Fibroblast of skin of scalp (primary cell): ENCODE measurements at places on chromosomes 5 and 9.

- DNase-seq = peak; percentile 33
Measured at GRCh38 chr5:166695326-166695725, 1596.1 kb upstream of the WWC1 start.

GRCh38 chr5:153985498-153985897, 53.2 kb downstream of the FAM114A2 start:
- no peak for DNase-seq

GRCh38 chr5:160685695-160686094, 166.3 kb downstream of the ATP10B start:
- DNase-seq = no peak

- DNase-seq = no peak
Measured at GRCh38 chr5:72606525-72606924, 99.3 kb upstream of the ZNF366 start.

GRCh38 chr9:87579781-87580541, 82.3 kb downstream of the DAPK1 start:
- DNase-seq = peak; percentile 44

GRCh38 chr5:113140837-113141671, 164.5 kb downstream of the DCP2 start:
- peak; percentile 88 for DNase-seq

DNA sequence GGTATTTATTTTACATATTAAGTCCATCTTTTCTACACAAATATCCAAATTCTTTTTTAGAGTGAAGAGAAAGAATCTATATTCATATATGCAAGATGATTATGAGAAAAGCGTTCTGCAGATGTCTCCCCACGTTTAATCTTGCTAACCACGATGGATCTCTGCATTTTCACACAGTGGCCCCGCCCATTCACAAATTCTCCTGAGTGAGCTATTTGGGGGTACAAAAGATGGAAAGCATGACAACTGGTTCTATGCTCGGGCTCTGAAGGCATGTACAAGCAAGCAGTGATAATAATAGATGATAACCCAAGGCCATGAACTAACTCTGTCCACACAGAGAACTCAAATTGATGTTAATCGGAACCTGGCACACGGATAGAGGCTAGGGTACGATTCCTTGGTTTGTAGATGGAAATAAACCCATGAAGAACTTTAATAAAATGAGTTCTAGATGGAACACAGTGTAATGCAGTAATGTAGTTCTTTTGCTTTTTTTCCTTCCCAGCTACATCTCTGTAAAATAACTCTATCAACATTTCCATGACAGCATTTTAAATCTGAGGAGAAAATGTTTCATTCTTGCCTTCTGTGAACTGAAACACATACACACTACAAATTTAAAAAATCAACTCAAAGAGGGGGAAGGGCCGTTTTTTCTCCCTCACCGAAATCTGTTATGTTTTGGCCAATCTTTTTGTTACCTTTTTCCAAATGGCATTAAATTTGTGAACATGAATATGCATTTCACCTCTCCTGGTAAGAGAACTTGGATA, 851.7 kb upstream of the DMAC1 start:
- no peak for DNase-seq

DNA sequence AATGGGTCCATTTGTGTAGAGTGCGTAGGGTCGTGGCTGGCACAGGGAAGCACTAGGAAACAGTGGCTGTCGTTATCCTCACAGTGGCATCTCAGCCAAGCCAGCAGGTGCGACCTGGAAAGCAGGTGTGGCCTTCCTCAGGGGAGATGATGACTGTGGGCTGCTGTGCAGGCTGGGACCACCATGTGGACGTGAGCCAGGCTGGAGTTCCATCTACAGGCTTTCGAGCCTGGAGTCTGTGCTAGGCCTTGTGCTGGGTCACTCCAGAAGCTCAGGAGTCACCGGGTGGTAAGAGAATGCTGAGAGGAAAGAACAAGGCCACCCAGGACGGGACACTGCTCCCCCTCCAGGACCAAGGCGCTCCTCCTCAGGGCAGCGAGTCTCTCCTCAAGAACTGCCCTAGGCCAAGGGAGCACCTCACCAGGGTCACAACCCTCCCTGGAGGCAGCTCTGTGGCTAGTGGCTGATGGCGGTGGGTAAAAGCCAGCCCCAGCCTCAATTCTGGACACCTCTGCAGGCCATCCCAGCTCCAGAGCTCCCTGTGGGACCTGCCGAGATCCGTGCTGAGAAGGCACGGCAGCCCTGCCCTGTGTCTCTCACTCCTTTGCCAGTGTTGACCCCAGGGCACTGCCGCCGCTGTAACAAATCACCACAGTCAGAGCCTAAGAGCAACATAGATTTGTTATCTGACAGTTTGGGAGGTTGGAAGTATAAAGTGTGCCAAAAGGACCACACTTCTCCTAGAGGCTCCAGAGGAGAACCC, 36.0 kb downstream of the WHRN start:
- no peak for DNase-seq

DNA sequence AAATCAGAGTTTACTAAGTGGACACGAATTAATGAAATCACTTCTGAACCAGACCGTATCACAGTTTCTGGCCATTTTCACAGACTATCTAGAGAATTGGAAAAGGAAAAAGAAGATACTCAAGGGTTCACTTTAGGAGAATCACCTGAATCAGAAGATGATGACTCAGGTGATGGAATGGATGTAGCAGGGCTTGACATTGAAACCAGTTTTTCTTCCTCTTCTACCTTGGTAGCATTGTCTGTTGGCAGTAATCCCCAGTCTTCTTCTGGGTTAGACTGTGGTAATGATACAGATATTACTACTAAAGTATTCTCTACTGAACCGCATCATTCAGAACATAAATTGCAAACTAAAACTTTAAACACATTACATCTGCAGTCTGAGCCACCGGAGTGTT, 38.5 kb downstream of the ICE1 start:
- DNase-seq = no peak

DNA sequence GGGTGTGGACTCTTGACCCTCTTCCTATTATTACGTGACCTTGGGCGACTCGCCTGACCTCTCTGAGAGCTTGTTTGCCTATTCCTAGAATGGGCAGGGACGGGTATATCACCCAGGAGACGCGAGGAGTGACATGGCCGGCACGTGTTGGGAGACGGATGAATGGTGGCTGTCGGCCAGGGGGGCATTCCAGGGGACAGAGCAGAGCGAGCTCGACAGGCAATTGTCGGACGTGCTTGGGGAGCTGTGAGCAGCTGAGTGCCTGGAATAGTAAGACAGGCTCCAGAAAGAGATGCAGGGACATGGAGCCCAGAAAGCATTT, 29.3 kb upstream of the UNC5A start:
- no peak for DNase-seq

DNA sequence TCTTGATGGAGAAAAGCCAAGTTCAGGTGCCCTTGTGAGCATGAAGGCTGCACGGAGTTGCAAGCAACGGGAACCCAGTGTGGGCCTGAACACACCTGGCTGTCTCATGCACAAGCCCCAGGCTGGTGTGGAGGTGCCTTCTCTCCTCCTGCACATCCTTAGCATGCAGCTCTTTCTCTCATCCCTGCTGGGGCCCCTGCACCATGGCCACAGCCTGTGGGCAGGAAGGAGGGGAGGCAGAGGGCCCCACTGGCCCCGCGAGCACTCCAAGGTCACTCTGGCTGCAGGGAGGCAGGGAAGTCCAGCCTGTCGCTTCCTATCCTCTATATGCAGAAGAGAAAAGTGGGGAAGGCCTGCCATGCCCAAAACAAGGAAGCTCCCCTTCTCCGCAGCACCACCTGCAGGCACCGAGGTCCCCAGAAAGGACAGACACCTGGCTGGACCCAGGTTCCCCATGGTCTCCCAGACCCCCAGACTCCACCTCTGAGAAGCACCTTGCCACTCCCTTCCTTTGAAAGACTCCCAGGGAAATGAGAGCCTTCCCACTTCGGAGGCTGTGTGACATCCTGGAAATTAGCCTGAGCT, 18.6 kb downstream of the STKLD1 start:
- no peak for DNase-seq

GRCh38 chr5:61450493-61451279, 118.6 kb downstream of the ZSWIM6 start:
- peak; percentile 81 for DNase-seq

DNA sequence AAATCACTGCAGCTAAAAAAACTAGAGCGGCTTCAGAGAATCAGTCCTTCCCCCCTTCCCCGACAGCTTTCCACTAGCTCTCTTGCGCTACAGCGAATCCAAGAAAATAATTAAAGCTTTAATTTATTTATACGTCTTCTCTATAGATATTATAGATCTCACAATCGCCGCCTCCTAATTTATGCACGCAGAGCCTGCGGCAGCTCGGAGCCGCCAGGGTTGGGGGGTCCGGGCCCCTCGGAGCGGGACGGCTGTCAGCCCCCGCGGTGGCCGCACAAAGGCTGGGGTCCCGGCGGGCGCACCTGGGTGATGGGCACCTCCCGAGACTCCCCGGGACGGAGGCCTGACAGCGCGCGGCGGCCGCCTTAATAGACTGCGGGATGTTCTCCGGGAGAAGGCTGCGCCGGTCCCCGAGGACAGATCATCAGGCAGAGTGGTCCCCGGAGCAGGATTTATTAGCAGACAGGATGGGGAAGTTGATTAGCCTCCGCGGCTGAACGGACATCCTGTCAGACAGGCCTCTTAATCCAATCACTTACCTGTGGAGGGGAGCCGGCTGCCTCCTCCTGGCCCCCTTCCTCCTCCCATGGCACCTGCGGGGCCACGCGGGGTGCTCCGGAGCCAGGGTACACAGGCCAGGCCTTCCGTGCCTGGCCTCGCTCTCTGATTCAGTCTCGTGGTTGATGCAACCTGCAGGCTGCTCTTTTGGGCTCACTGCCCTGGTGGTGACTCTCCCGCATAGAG, 166.8 kb downstream of the MELK start:
- DNase-seq = no peak

DNA sequence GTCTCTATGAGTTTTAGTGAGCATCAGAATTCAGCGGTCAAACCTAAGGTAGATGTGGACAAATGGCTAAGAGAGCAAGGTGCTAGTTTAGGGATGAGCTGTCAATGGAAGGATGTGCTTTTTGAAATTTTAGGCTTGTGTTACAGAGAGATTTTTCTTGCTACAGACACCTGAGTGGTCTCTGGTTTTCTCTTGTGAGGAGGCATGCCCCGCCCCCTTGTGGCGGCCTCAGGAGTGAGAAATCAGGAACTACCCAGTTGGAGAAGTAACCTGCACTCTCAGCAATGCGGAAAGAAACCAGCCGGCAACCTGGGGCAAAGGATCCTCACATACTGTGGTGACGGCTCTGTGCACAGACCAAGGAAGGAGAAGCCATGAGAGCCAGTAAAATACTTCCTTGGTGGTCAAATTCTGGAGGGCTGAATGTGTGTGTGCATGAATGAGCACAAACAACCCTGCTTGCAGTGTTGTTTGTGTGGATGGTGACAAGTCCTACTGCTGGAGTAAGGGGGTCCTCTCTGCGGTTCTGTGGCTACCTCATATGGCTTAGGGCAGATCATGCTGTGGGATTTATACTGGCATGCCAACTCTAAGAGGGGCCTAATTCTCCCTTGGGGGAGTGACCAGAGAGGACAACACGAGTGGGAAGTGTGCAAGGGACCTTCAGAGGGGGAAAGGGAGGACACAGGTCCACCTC, 16.7 kb upstream of the HSD17B4 start:
- DNase-seq = peak; percentile 40

DNA sequence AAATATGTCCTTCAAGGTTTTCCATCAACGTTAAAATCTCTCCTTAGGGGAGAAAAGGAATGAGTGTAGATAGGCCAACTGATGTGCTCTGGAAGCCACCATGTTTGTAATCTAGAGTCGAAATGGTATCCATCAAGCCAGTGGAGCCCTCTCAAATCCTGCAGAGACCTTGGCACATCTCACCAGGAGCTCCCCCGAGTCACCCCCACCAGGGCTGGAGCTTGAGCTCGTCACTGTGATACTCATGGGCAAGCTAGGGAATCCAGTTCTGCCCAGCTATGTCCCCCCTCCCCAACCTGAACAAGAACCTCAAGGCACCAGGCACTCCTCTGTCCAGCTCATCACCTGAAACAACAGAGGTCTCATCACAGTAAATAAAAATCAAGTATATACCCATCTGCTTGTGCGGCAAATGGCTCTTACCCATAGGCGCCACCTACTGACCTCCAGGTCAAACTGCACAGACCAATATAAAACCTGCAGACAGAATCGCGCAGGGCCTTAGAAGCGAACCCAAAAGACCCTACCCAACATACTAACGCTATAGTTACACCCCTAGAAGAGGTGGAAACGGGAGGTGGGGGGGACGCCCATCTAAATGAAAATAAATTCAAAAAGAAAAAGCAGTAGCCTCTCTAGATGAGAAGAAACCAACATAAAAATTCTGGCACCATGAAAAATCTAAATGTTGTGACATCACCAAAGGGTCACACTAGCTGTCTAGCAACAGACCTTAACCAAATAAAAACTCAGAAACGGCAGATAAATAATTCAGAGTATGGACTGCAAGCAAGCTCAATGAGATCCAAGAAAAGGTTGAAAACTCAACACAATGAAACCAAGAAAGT, 75.0 kb downstream of the TTC39B start:
- DNase-seq = no peak

GRCh38 chr5:38330207-38330606, 71.8 kb downstream of the EGFLAM start:
- peak; percentile 62 for DNase-seq

GRCh38 chr5:75113354-75114113, 61.2 kb upstream of the GCNT4 start:
- no peak for DNase-seq

DNA sequence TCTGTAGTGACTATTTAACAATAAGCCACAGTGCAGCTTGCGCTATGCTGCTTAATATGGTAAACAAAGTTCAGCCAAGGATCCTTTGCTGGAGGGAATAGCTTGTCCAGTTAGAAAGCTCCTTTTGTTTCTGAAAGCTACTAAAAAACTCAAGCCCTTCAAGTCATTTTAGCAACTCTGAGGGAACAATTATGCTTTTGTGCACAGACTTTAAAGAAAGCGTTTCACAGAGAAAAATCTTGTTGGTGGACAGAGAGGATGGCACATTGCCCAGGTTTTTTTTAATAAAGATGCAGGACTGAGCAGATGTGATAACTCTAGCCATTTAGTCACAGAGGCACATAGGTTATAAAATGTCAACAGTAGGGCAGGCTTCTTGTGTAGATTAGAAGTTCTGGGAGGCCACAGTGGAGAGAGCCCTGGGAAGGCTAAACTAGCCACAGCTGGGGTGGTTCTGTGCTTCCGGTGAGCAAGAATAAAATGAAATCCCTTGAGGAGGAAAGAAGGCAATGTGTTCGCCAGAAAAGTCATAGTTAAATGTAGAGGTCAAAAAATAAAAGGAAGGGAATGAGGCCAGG, 63.4 kb downstream of the ALDH7A1 start:
- peak; percentile 42 for DNase-seq

DNA sequence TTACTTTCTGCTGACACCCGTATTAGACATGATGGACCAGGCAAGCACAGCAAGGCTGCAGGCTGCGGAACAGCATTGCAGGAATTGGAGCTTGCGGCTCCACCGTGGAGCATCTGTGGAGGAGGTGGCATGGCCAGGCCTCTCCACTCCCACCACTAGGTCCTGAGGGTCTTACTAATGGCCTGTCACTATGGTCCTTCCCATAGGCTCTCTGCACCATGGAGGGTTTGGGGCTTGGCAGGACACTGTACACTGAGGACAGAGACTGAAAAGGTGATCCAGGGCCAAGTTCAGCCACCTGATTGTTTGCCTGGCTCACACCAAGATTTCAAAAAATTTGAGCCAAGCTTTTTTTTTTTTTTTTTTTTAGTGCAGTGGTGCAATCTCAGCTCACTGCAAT, 14.3 kb upstream of the ZBTB43 start:
- no peak for DNase-seq

GRCh38 chr5:125750147-125750860, 672.9 kb upstream of the GRAMD2B start:
- no peak for DNase-seq

GRCh38 chr5:150372639-150373038, 15.1 kb downstream of the TCOF1 start:
- DNase-seq = no peak
